ENCODE measurements at places on chromosomes 12 and 14.

DNA sequence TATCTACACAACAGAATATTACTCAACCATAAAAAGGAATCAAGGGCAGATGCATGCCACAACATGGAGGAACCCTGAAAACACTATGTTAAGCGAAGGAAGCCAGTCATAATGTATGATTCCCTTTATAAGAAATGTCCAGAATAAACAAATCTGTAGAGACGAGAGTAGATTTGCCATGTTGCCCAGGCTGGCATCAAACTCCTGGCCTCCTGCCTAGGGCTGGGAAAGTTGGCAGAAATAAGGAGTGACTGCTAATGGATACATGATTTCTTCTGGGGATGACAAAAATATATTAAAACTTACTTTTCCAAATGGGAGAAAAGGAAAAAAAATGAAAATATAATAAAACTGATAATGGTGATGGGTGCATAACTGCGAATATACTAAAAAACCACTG lies 10.9 kb downstream of the CLIP1 start:
- DNase-seq, result no peak

DNA sequence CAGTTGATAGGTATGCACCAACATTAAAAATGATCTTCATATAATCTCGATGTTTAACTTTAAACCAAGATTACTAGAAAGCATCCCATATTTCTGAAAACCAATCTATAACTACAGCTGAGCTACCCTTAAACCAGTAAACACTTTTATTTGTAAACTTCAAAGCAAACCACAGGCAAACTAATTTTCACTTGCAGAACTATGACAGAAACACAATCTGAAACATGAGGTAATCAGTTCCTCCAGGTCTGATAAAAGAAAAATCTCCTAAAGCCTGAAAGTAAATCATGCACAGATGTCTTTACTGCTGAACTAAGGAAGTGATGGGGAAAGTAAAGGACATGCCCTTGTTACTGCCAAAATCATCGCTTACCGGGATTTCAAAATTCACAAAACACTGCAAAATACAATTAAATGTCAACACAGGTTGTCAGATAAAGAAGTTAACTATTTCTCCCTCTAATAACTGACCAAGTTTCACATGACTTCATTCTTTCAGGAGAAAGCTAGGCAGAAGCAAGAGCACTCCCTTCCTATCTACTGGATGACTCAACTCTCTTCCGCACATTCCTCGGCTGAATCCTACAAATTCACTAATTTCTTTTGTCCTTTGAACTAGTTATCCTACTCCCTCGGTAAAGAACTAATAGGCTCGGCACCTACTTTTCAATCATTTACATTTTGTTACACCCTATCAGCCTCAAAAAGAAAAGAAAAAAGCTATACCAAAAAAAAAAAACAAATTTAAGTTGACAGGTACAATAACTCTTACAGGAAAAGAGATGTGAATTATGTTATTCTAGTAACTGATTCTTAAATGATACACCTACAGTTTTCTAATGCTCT lies 1.4 kb downstream of the EEA1 start:
- peak; percentile 42 for DNase-seq

DNA sequence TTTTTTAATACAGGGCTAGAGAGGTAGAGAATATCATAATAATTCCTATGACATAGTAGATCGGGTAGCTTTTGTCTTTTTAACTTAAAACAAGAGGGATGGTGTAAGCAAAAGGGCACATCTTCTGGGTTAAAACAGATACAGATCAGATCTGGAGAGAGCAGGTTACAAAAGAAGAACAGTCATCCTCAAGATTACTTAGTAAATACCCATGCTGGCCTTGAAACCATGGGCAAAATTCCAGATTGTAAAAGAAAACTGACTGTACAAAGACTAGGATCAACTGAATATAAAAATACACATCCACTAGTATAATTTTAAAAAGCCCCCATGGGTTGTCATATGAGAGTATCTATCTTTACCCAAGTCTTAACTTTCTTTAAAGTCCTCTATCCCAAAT lies 76.7 kb downstream of the MED13L start:
- no peak for DNase-seq

DNA sequence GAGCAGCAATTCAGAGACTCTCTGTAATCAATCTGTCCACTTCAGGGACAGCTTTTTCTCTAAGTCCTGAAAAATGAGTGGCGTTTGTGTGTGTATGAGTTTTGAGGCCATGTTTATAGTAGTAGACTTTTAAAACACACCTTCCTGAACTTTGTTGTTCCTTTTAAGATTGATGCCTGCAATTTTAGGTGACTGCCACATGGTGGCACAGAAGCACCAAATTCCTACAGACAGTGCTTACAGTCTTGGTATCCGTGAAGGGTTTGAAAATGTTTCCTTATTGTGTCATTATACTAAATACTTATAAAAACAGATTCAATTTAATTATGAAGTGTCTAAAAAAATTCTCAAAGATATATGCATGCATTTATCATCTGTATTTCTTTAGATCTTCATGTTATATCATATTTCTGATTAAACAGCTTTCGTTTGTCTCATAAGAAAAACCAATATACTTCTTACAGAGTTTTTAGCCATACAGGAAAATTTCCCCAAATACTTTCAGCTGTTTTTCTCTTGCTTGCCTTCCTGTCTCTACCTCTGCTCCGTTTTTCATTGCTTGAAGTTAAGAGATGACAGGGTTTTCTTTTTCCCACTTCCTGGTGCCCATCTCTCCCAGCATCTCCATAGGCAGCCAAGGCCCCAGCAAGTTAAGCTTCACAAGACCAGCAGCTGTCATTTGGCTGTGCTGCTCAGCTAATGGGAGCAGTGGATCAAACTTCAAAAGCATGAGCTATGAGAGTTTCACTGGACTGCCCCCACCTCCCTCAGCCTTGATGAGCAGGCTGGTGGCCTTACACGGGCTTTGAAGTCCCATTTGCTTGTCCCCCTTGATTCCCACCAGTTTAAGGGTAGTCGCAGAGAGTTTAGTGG lies 259.6 kb downstream of the AKAP6 start:
- no peak for DNase-seq

DNA sequence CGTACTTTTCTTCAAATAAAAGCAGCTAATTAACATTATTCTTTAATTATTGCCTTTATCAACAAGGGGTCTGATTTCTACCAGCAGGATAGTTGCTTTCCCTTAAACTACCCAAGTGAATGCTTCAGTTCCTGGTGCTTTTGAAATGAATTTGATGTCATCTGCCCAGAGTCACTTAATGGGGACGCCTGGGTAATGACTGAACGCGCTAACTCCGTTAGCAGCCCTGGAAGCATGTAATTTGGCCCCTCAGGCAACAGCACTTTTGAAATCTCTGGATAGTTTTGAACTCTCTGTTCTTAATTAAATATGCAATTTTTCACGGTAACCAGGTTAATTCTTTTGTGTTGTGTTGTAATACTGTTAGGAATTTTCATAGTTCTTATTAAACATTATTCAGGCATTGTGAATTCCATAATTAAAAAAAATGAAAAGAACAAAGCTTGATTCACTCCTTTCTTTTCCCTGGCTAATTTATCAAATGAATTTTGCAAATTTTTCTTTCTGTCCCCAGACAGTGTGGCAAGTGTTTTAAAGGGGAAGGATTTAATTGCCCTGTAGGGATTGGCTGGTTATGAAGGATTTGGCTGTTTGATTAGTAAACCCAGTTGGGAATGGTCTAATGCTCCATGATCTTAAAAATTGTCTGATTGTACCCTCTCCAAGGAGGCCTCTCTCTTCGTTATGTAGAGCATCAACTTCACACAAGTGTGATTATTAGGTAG lies 137.5 kb upstream of the MYL2 start:
- no peak for DNase-seq

DNA sequence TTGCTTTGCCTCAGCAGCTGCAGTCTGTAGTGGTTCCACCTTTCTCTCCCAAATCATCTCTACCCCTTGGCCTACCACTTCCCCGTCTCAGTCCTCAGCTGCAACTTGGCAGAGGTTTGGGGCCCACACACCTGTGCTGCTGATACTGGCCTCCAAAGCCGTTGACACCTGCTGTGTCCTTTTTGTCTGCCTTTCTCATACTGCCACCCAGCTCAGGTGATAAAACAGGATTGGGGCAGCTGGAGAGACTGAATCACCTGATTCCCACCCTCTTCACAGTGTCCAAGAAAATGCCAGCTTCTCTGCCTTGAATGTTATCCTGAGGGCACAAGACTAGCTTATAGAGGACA lies 103.7 kb downstream of the ETV6 start:
- DNase-seq, result no peak

DNA sequence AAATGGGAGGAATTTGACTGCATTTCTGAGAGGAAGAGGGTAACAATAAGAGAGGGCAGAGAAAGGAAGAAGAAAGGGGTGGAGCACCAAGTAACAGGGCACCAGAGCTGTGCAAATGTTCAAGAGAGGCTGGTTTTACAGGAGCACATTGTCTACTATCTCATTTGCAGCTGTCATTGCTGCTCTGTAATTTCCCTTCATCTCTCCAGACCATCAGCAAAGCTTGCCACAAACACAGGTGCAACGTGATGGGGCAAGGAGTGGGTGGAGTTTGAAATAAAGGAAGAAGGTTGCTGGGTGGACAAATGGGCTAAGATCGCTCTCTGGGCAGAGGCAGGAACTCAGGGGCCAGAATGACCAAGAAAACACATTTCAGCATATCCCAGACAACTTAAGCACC lies 47.9 kb upstream of the PLEKHG6 start:
- no peak for DNase-seq

DNA sequence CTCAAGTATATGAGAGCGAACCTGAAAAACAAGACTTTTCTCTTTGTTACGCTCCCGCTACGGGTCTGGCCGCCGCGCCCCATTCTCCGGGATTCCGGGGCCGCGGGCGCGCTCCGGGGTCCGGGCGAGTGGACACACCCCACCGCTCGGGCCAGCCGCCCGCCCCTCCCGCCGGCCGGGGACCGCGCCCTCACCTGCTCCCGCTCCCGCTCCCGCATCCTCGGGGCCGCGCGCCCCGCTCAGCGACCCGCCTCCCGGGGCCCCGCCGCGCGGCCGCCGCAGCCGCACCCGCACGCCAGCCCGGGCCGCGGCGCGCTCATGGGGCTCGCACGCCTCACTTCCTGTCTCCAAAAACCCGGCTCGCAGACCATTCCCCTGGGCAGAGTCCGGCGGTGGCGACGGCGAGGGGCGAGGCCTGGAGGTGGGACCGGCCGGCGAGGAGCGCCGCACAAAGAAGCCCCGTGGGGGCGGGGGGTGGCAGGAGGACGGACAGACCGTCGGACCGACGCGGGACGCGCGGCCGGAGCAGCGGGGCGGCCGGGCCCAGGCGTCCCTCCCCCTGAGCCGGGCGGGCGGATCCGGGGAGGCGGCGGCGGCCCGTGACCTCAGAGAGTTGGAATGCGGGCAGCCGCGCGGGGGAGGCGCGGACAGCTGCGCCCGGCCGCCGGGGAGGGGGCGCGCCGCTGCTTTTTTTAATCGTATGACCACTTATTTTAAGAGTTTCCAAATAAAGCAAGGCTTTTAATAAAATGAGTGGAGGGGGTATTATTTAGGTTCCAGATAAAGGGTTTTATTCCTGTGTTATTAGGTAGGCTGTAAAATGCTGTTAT lies at the start of gene PTPN21:
PTPN21 (minus strand) TSS at position 551 of the 830 bp plus-strand sequence. CDS start 4,590 bp downstream, outside the sequence.
- peak; percentile 31 for DNase-seq

DNA sequence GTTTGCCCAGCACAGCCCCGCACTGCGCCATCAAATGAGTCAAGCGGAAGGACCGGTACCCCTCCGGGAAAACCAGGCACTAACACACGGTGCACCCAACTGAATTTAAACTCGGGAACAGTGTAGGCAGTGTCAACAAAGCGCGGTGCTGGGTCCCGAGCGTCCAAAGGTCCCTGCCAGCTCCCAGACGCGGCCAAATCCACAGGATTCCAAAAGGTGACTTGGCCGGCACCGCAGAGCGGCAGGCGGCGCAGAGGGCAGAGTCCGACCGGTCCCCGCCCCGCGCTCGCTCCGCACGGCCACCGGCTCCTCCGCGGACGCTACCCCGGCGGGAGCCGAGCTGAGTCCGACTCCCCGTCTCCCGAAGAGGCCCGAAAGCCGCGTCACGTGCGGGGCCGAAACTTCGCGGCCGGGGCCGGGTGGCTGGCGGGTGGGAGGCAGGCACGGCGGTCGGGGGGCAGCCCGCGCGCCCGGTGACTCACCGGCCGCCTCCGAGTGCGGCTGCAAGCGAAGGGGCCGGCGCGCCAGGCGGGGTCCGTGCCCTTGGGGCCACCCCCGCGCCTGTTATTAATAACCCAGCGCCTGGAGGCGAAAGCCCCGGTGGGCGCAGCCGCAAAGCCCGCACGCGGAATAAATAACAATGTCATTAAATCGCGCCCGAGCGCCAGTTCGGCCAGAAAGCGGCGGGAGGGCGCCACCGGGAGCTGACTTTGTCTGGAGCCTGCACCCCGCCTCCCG lies 863 bp downstream of the DENND5B start:
- DNase-seq, result peak; percentile 16

DNA sequence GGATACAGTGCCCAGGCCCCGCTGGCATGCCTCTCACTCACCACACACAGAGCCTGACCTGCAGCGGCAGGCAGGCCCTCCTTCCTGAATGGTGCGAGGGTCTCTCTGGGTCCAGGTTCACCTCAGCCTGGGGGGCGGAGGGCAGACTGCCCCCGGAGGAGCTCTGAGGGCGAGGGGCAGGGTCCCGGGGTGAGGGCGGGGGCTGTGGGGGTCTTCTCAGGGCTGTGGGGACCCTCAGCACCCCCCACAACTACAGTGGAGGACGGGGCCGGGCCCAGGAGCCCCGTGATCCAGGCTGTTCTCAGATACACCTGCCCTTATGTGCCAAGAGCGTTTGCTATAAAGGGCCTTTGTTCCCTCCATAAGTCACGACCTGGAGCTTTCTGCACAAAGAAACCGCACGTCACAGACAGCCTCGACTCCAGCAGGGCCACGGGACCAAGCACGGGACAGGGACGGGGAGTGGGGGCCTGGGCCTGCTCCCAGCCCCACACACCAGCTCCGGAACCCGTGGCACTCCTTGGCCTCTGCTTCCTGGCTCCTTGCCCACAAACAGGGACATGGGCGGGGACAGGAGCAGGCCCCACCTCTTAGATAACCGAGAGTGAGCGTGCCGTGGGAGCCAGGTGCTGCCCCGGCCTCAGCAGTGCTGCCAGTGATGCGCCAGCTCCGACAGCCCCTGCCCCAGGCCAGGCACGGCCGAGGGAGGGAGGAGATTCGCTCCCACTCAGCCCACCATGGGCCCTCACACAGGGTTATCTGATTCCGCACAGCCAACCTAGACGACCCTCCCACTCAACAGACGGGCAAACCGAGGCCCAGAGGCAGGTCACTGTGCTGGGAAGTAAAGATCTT lies 101.9 kb downstream of the RFLNA start:
- no peak for DNase-seq

- no peak for DNase-seq
Observed at GRCh38 chr12:38137287-38137686, 179.3 kb upstream of the ALG10B start.

DNA sequence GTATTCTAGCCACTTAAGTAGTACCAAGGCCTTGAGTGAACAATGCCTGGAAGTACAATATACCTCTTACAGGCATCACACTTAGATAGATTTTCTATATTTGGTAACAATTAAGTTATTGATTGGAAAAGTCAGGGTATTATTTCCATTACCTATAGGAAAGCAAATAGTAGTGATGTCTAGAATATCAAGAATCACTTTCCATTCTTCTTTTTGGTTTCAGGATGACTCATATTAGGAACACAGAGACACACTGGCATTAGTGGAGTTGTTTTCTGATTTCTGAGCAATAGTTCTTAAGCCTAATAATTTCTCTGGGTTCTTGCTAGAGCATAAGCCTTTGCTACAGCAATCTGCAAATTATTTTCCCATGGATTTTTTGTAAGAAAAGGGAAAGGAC lies 1640.0 kb upstream of the SEL1L start:
- no peak for DNase-seq

GRCh38 chr12:63415357-63415756 lies 252.9 kb downstream of the DPY19L2 start:
- no peak for DNase-seq
